Stimulated activated CD4-positive, alpha-beta T cell treated with anti-CD3 and anti-CD28 coated beads, Interleukin-4, amount 100 ng/mL, for 24 hours (primary cell): ENCODE measurements at places on chromosomes 5 and 9.
A peak's percentile ranks its signal among the peaks of the same experiment; 100 is the strongest.

- peak; percentile 64 for DNase-seq
These were observed 153.7 kb downstream of the MEF2C start for GRCh38 chr5:88729084-88729828.

DNA sequence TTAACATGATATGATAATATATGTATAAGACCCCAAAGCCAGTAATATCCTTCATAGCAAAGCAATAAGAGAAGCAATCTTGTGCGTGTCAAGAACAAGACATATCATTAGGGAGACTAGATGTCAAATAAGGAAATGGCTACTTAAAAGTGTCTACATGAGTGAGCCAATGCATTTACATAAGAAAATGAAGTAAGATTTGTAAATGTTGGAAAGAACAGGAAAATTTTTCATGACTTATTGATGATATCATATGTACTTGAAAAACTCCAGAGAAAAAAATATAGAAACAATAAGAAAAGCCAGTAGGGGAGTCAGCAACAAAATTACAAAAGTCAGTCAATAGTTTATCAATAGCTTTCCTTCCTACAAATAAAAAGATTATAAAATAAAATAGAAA is 13.8 kb upstream of the MCTP1 start:
- no peak for DNase-seq

GRCh38 chr9:133499892-133500270 is 21.0 kb upstream of the SLC2A6 start:
- DNase-seq: no peak

DNA sequence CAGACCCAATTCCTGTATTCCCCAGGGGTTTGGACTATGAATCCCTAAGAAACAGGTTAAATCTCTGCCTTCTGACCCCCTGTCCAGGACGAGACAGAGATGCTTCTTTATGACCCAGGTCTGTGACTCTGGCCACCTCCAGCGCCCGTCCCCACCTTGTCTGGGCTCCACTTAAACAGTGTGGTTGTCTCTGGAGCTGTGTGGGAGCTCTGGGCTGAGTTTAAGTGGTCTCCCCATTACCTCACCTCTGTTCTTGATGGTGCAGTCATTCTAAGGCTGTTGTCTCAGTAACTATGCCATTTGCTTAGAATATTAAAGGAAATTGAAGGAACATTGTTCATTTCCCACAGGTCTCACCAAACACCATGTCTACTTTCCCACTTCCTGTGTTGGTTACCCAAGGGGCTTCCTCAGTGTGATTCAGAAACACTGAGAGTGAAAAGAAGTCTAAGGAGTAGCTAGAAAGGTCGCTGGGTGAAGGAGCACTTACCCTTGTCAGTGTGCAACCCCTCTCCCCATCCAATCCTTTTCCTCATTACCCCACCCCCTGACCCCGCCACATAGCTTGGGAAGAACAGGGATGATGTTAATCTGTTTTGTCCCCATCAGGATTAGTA is 127.8 kb upstream of the CKMT2 start:
- DNase-seq: no peak

- no peak for DNase-seq
These were observed 73.8 kb downstream of the MED27 start for GRCh38 chr9:132005899-132006298.

- DNase-seq: no peak
These were observed 243.4 kb upstream of the RPS23 start for GRCh38 chr5:82521431-82522051.

DNA sequence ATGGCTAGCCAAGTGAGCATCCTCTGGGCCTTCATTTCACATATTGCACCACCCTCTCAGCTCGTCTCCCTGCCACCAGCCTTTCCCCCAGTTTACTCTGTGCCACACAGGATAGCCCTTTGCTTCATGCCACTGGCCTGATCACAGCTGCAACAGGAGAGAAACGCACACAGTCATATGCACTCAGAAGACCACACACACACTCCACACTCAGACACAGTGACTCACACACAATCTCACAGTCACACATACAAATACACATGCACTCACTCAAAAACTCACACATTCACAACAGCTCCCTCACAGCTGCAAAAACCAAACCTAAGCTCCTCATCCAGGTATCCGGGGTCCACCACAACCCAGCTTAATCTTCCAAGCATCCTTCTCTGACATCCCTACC is 38.7 kb downstream of the TTC39B start:
- DNase-seq: no peak

GRCh38 chr9:34079181-34079580 is 30.5 kb upstream of the UBAP2 start:
- no peak for DNase-seq

GRCh38 chr5:119541716-119542115 is 87.6 kb upstream of the FAM170A start:
- DNase-seq: no peak

- no peak for DNase-seq
These were observed 33.0 kb downstream of the GOLGA2 start for GRCh38 chr9:128242828-128243214.

- no peak for DNase-seq
These were observed 53.0 kb upstream of the PHYKPL start for GRCh38 chr5:178285399-178286225.

- DNase-seq: no peak
These were observed 50.3 kb downstream of the UBE2QL1 start for GRCh38 chr5:6498968-6499367.

DNA sequence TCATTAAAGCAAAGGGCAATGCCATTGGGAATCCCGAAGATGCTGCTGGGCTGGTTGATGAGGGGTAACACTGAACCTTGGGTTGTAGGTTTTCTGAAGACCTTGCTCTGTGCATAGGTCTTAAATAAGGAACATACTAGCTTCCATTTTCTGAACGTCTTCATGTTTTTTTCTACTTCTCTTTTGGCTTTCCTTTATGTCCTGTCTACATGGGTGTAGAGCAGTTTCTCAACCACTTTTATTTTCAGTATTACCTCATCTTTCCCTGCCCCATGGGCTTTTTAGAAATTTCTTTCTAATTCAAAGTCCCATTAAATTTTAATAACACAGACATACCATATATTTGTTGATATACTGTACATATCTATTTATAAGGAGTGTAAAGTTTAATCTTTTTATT is at the start of gene IFNA14:
Gene IFNA14 (minus strand): TSS at position 95 of the 400 bp plus-strand sequence. CDS start 70 bp downstream, at position 25.
- no peak for DNase-seq

GRCh38 chr9:97560851-97561250 is 59.4 kb downstream of the TMOD1 start:
- DNase-seq: no peak

DNA sequence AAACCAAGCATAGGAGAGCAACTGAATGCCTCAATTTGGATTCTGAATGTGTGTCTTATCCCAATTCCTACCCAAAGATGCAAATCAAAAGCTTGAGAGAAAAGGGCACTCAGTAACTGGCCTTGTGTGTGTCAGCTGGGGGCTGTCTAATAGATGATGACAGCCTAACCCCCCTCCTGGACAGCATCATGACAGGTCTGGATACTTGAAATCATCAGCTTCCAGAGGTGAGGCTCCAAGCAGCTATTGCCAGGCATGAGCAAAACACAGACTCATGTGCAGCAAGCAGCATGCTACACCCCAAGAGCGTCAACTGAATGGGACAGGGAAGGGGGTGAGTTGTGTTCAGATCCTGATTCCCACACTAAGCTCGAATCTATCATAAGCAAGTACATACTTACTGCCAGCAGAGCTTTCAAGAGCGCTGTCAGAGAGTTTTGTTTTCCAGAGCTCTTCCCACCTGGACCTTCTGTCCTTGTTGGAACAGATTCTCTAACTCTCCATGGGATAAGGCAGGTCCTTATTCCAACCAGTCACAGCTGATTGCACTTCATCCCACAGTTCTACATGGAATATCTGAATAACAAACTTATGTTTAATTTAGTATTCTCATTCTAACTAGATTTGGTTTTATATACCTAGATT is 467.5 kb downstream of the DTWD2 start:
- no peak for DNase-seq

GRCh38 chr9:117987945-117988344 is 283.7 kb downstream of the TLR4 start:
- no peak for DNase-seq

DNA sequence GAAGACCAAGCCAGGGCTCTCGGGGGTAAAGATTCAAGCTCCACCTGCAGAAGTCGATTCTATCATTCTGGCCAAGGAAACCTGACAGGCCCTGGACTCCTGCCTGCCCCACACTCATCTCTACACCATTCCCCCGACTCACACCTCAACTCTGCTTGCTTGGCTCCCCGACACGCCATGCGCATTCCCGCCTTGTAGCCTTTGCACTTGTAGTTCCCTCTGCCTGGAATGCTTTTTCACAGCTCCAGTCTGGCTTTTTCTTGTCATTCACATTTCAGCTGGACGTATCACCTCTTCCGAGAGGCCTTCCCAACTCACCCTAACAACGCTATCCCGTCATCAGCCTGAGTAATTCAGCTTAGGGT is 28.7 kb upstream of the HAND1 start:
- no peak for DNase-seq

DNA sequence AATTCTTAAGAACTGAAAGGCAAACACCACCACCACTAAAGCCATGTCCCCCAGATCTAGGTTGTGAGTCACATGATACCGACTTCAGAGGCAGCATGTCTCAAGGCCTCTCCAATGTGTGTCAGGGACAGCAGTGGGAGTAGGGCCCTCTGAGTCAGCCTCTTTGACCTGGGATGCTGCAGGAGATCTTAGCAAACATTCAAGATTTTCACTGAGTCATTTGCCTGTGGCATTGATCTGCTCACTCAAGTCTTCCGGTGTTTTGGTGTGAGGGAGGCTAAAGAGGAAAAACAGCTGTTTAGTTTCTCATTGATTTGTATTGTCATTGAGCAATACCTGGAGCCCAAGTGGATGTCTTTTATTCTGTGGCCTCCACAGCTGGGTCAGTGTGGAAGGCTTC is 36.1 kb downstream of the TMC1 start:
- peak; percentile 75 for DNase-seq

GRCh38 chr9:119556129-119556875 is 187.1 kb upstream of the BRINP1 start:
- peak; percentile 34 for DNase-seq

DNA sequence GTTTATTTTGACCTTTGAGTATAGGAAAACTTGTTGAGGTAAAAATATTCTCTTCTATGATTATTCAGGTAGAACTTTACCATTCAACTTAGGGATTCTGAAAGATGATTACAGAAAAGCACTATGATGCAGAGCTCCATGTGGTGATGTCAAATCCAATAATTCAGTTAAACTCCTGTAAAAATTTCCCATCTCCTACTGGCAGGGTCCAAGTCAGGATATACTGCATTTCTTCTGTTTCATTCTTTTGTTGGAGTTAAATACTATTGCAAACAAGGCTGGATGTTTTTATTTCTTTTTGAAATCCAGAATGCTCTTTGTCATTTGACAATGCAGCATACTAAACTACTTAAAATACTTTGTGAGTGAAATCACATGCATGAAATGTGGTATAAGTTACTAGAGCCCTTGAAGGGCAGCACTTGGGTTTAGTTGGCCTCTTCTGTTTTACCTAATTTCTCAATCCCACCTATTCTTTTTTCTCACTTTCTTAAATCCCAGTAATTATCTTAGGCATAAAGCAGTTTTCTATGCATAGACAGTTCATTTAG is 204.5 kb downstream of the FBXL7 start:
- no peak for DNase-seq

DNA sequence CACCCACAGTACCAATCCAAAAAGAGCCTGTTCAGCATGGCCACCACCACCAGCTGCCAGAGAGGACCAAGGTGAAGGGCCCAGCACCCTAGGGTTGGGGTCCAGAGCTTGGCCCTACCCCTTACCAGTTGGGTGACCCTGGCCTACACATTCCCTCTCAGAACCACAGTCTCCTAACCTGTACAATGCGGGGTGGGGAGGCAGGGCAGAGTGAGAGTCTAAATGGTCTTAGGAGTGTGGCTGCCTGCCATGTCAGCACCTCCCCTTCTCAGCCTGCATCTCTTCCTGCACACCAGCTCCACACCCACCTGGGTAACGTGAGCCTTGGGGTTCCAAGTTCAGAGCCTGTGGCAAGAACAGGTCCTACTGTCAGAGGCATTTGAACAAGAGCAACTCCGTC is 92.2 kb downstream of the C5orf15 start:
- DNase-seq: no peak
